ENCODE measurements at places on chromosomes 7 and 10.

- no peak for DNase-seq
Measured at GRCh38 chr7:6917258-6917657, 91.2 kb upstream of the CCZ1B start.

DNA sequence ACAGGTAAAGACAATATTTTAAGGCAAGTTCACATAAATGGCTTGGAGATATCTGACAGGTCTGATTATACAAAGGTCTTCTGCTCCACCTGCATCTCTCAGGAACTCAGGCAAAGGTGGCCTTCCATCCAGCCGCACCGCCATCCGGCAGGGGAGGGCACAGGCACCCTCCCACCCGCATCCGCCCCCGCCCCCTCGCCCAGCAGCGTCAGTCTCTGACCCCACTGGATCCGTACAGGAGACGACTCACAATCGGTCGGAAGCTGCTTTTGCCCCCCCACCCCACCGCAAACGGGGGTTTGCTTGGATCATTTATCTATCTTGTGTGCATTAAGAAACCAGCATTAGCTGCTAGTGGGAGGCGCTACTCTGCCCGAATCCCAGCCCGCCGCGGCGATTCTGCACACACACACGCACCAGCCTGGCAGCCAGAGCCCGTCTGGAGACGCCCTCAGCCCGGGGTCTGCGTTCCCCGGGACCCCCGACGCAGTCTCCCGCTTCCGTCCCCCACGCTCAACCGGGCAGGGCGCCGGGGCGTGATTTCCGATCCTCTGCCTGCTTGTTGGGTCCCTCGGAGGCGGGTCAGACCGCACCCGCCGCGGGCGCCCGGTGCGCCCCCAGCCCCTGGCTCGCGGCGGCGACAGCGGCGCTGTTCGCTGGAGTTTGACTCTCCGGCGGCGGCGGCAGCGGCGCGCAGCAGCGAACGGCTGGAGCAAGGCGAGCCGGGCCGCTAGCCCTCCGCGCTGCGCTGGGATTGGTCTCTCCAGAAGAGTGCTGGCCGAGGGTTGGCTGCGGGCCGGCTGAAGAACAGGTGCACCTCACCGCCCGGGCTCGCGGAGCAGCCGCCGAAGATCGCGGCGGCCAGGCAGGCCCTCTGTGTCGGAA is 820 bp upstream of the NRG3 start:
- no peak for DNase-seq

DNA sequence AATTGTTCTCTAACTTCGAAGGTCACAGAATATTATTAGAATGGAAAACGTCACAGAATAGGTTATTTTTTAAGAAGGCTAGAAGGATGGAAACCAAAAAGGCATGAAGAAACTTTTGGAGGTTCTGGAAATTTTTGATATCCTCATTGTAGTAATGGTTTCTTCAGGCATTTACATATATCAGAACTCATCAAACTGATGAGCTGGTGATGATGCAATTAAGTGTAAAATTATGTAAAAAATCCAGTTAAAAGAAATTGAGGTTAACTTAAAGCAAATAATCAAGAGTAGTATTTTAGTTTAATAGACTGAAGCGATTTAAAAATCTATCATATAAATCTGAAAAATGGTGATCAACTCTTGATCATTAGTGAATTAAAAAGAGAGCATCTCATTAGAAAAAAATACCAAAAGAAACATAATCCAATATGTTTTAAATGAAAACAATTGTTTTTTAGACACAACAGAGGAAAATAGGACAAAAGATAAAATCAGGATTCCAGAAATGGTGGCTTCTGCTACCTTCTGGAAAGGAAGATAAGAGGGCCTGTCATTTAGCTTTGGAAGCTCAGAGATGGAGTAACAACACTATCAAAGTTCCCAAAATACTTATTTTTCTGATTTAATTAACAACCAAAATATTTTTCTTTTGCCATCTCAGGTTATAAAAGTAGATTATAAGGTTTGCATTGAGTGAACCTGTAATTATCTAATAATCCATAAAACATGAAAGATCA is 9.8 kb downstream of the PSMA2 start:
- DNase-seq, result no peak

DNA sequence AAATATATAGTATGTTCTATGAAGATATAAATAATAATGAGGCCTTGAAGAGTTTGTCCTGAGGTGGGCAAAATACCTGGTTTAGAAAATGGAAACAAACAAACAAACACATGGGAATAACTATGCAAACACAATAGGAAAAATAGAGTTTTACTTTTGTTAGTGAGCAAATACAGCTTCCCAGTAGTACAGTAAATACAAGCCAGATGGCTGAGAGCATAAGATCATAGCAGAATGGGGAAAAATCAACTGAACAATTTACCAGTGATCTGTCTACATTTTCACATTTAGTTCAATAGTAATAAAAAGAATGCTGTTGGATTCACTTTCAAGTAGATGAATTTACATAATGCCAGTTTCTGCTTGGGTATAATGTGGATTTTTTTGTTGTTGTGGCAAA is 45.1 kb downstream of the ADD3 start:
- no peak for DNase-seq

DNA sequence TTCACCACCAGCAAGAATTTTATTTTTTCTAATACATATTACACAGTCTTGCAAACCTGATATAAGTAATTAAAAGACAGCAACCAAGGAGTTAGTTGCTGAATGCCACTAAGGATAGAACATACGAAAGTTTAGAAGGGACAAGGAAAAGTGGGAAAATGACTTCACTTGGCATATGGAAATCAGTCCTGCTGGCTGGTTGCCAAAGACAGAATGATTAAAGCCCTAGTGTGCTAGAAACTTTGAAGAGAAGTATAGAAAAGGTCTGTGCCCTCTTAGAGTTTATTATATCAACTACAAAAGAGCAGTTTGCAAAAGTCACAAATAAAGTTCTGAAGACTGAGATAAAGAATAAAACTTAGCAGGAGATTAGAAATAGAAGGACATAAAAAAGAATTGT is 5.8 kb upstream of the YAE1 start:
- DNase-seq, result no peak

GRCh38 chr10:52319926-52320325 is 5.8 kb downstream of the DKK1 start:
- no peak for DNase-seq

- no peak for DNase-seq
Measured at GRCh38 chr10:93074597-93075368, 1.1 kb downstream of the CYP26A1 start.

DNA sequence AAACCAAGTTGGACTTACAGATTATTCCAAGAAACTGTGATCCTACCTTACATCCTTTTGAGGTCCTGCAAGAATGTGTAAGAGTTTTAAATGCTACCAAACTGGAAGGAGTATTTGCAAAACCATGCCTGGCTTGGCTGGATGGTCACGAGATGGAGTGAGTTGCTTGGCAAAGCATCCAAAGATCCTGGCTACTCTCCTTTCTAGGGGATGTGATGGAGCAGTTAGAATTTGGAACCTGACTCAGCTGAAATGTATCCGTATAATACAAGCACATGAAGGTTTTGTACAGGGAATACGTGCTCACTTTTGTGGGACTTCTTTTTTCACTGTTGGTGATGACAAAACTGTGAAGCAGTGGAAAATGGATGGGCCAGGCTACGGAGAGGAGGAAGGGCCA is 13.3 kb upstream of the SYPL1 start:
- no peak for DNase-seq

DNA sequence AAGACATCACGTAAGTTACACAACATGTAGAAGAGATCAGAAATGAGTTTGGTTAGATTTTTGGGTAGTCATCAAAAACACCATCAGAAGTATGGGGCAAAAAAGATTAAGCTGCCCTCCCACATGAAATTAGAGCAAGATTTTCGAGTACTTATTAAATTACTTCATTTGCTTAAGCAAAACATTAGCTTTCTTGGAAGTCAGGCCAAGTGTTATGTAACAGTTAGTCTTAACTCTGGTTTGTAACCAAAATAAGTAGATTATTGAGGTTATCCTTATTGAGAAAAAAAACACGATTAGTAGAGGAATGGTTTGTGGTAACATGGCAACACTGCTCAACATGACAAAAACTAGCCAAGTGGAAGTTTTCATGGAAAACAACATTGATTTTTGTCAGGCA is 37.9 kb downstream of the HBP1 start:
- no peak for DNase-seq

GRCh38 chr10:27857616-27858015 is 112.0 kb upstream of the MKX start:
- no peak for DNase-seq

DNA sequence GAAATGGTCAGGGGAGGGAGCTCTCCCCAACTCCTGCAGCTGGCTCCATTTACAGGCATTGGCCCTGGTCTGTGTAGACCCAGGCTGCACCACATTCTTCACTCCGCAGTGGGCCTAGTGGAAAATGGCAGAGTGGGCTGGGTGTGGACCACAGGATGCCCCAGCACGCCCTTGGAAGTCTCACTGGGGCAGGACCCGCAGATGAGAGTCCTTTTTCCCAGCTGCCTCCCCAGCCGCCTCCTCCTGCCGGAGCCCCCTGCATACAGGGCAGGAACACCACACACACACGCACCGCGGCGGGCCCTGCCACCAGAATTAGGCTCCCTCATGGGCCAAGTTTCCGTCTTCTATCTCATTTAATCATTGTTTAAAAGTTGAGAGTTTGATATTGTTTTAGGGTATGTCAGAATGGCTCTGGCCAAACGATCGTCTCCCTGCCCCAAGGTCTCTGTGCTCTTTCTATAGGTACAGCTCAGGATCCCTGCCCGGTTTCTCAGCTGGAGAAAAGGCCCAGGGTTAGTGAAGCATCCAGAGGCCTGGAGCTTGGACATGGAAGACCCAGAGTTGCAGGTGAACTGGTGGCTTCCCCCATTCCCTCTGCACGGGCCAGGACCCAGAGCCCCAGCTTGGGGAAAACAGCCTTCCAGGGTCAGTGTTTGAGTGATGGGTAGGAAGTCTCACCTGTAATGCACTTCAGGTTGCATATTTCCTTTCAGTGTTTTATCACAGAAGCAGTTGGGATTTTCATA is 42.0 kb downstream of the ZNF467 start:
- DNase-seq, result no peak
